ENCODE measurements at places on chromosomes 5 and 9. TPM values are rescaled to one million over a fixed set of nuclear protein-coding genes. Genes with fewer than 3 reads are reported as not detected.

GRCh38 chr5:139924294-139925215, 118.5 kb downstream of the NRG2 start:
- no peaks in the 10 kb centered on the region for H3K4me1 ChIP-seq
- no peak for DNase-seq
- H3K27ac ChIP-seq = no peak overlapping the region

- peaks cover 6% of the 10 kb centered on the region for H3K4me1 ChIP-seq
- H3K4me3 ChIP-seq = no peak overlapping the region
- H3K27ac ChIP-seq = no peak overlapping the region
- H3K36me3 ChIP-seq = no peaks in the 10 kb centered on the region
Observed at GRCh38 chr5:35821513-35821912, 35.2 kb upstream of the IL7R start.

- no peaks in the 10 kb centered on the region for H3K27me3 ChIP-seq
- no peaks in the 10 kb centered on the region for H3K4me1 ChIP-seq
- H3K27ac ChIP-seq = no peak overlapping the region
Observed at GRCh38 chr5:101288633-101289032, 385.6 kb upstream of the ST8SIA4 start.

The TNFSF15 gene
- not detected for total RNA-seq

The TAF11L11 gene
- total RNA-seq = not detected

The MAML1 gene
- 38.8 TPM for total RNA-seq

Measured in cardiac muscle cell (in vitro differentiated cells and primary cell).